ENCODE measurements at places on chromosomes 11 and 22.

- DNase-seq, result no peak
These were observed 13.8 kb downstream of the GGT5 start for GRCh38 chr22:24230911-24231656.

GRCh38 chr22:38142606-38143005, 32.1 kb upstream of the BAIAP2L2 start:
- DNase-seq, result no peak

DNA sequence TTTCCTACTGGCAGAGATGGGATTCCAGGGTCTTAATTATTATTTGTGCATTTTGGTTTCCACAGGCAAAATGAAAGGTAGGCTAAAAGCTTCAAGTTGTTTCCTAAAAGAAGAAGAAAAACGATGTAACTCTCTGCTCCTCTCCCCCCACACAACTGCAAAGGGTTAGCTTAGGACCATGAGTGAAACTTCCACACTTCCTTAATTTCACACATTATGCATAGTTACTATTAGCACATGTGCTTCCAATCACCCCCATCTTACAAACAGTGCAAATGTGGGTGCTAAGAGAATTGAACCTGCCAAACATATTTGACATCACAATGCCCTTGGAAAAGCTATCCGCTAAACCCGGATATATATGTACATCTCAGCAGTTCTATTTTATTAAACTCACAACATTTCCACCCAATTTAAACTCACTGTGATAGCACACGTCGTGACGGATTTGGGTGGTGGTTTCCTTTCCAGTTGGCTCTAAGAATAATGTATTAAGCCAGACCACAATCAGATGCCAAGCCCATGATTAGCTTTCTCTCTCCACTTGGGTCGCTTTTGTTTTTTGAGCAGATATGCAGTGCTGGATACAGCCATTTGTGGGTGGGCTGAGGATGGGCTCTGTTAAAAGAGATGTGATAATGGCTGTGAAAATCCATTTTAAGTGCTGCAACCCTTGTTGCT, 245.0 kb upstream of the POU2AF2 start:
- DNase-seq, result no peak

DNA sequence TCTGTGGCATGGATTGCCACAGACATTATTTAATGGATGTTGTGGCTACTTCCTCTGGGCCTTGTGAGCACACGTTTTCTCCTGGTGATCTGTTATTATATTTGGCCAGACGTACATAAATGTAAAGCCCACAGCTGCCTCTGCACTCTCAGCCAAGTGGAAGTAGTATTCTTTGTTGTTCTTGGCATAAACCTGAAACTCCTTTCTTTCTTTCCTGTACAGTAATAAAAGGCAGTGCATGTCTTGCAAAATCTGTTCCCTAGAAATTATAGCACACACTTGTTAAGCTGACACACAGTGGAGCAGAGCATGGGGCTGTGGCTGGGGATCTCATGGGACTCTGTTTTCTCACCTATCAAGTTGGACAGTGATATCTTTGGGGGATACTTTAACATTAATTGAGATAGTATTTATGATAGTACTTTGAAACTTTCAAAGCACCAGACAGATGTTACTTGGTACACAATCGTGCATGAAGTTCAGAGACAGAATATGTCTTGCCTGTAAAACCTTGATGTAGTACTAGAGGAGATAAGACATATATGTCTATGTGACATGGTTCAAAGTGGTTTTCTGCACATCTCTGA, 20.9 kb downstream of the PANX1 start:
- no peak for DNase-seq

GRCh38 chr11:127057126-127057525, 56.6 kb upstream of the KIRREL3 start:
- DNase-seq, result no peak

GRCh38 chr11:36249246-36249645, 40.0 kb downstream of the COMMD9 start:
- DNase-seq, result peak; percentile 76

- no peak for DNase-seq
These were observed 62.6 kb downstream of the SWAP70 start for GRCh38 chr11:9726321-9727022.

GRCh38 chr11:44840521-44841251, 110.0 kb downstream of the TP53I11 start:
- no peak for DNase-seq

- DNase-seq, result no peak
These were observed 239.3 kb downstream of the GRIK4 start for GRCh38 chr11:120750647-120751549.

- DNase-seq, result no peak
These were observed 28.7 kb downstream of the ZBTB16 start for GRCh38 chr11:114088216-114088615.

DNA sequence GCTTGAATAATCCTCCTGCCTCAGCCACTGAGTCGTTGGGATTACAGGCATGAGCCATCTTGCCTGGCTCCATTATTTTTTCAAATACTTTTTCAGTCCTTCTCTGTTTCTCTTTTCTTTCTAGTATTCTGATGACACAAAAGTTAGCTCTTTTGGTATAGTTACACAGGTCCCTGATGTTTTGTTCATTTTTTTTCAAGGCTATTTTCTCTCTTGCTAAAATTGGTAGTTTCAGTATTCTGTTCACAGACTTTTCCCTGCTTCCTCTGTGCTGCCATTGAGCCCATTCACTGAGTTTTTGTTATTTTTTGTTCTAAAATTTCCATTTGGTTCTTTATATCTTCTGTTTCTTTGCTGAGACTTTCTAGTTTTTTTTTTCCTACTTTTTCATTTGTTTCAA, 166.5 kb downstream of the UVRAG start:
- no peak for DNase-seq

- no peak for DNase-seq
These were observed 39.7 kb downstream of the YWHAH start for GRCh38 chr22:31983911-31984656.

- peak; percentile 84 for DNase-seq
These were observed 243.9 kb upstream of the SYN3 start for GRCh38 chr22:33302049-33302545.

GRCh38 chr11:60703374-60703773, 4.0 kb downstream of the MS4A8 start:
- DNase-seq, result no peak

- peak; percentile 27 for DNase-seq
These were observed 10.1 kb upstream of the VSIG10L2 start for GRCh38 chr11:125935618-125936199.

DNA sequence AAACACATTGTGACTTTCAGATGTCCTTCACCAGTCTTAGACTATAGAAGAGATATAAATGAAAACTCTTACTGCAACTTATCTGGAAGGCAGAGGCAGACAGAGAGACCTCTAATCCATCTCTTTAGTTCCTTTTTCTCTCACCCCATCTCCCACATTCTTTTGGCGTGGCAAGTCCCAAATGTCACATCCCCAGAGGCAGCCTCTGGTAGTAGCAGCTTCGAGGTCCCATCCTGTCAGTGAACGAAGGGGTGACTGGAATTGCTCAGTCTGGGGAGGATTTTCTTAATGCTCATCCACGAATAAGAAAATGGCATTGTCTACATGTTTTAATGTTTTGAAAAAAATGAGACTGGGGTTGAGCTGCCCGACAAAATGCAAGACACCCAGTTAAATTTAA, 201.4 kb downstream of the GRIA4 start:
- no peak for DNase-seq
